NCI-H146 (cell line): ENCODE measurements at places on chromosomes 2 and 18.

GRCh38 chr2:138596403-138596802, 94.8 kb downstream of the SPOPL start:
- no peak for DNase-seq

DNA sequence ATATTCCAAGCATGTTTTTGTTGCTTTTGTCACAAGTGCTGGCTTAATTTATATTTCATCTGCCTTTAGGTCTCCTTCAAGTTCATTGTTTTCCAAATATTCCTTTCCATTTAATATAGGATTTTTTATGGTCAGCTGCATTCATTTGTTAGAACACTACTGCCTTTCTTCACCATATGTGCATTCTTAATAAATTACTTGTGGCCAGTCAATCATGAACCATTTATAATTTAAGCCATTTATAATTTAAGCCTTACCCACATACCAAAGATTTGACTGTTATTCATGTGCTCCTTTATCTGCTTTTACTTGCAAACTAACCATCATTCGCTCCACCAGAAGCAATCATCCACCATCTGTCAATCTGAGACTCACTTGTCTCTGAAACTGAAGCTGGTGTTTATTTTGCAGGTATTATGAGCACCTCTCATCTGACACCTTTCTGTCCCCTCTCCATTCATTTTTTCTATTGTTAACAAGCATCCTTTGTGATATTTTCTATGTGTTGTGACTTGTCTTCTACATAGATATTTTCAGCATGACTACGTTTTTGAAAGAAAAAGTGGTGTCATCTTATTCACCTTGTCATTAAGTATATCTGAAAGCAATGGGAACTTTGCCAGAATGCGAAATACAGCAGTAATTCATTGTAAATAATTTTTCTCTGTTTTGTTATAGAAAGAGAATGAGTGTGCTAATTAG, 786.8 kb downstream of the KCNJ3 start:
- peak; percentile 36 for DNase-seq

GRCh38 chr2:31032475-31032874, 105.8 kb downstream of the GALNT14 start:
- no peak for DNase-seq

- peak; percentile 38 for DNase-seq
Measured at GRCh38 chr2:10048501-10049171, 5.3 kb downstream of the KLF11 start.
